ENCODE measurements at places on chromosomes 16 and 17. TPM values are rescaled to one million over a fixed set of nuclear protein-coding genes. Genes with fewer than 3 reads are reported as not detected.

The DCUN1D3 gene
- 19.7 TPM for total RNA-seq

The CA7 gene
- not detected for total RNA-seq

The ICAM2 gene
- total RNA-seq = 69.1 TPM

The NR1D1 gene
- total RNA-seq = 3.7 TPM

The RND2 gene
- total RNA-seq = not detected

The GNGT2 gene
- total RNA-seq = 24.4 TPM

The CCDC43 gene
- total RNA-seq = 33.6 TPM

The HIGD1B gene
- not detected for total RNA-seq

The CACNG1 gene
- total RNA-seq = not detected

The C17orf100 gene
- total RNA-seq = 2.0 TPM

The USP6 gene
- 0.05 TPM for total RNA-seq

The EVI2A gene
- 59.5 TPM for total RNA-seq

The CTRB1 gene
- total RNA-seq = not detected

The TP53TG3 gene
- not detected for total RNA-seq

The TNFRSF13B gene
- total RNA-seq = not detected

The HS3ST2 gene
- not detected for total RNA-seq

The TVP23A gene
- total RNA-seq = 0.32 TPM

The SSTR5 gene
- total RNA-seq = not detected

The CASKIN2 gene
- total RNA-seq = 0.74 TPM

The CPHXL2 gene
- not detected for total RNA-seq
